ENCODE measurements at places on chromosomes 2 and 18.
A peak's percentile ranks its signal among the peaks of the same experiment; 100 is the strongest.

DNA sequence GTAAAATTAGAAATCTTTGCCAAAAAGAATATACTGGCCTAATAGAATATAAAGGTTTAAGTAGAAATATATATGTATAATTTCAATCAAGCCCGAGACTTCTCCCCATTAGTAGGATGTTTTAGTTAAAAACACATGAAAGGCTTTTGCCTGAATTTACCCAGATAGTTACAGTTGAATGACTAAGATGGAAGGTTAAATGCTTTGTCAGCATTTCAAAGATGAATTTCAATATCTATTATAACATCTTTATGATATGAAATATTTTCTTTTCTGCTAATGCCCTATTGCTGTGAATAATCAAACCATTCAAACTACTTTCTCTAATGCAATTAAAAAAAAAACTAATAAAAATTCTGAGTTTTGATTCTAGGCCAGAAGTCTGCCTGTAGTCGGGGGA lies 18.0 kb upstream of the ABCA12 start:
- no peak for DNase-seq

- no peak for DNase-seq
Observed at GRCh38 chr2:150081775-150082481, 405.5 kb downstream of the RND3 start.

- no peak for DNase-seq
Observed at GRCh38 chr2:191122638-191123294, 28.0 kb downstream of the STAT4 start.

DNA sequence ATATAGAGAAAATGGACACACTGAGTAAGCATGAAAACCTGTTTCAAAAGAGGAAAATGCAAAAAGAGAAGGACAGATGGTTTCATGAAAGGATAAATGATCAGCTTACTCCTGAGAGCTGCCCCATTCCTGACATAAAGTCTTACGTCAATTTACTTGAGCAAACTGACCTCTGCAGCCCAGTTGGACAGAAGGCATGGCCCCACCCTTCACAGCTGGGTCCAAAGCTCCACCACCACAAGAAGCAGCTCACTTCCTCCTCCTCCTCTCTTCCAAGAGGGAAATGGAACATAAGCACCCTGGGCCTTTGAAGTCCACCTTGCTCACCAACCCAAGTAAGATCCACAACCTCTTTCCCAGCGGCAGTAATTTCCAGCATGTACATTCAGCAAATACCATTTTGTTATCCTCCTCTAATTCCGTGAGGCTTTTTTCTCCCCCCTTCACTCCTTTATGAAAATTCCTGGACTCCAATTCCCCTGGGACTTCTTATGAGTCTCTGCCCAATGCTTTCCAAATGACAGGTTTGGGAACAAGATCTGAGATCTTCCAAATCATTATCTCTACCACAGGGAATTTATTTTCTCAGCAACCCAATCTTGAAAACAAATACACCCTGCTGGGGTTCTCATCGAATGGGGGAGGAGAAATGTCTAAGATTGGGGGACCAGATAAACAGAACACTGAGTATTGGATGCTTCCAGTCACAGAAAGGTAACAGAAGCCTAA lies 10.1 kb downstream of the COL4A4 start:
- DNase-seq = no peak

- DNase-seq = no peak
Observed at GRCh38 chr2:46106690-46107089, 190.5 kb upstream of the EPAS1 start.

GRCh38 chr2:222518570-222519381 lies 94.4 kb downstream of the SGPP2 start:
- DNase-seq = peak; percentile 5

DNA sequence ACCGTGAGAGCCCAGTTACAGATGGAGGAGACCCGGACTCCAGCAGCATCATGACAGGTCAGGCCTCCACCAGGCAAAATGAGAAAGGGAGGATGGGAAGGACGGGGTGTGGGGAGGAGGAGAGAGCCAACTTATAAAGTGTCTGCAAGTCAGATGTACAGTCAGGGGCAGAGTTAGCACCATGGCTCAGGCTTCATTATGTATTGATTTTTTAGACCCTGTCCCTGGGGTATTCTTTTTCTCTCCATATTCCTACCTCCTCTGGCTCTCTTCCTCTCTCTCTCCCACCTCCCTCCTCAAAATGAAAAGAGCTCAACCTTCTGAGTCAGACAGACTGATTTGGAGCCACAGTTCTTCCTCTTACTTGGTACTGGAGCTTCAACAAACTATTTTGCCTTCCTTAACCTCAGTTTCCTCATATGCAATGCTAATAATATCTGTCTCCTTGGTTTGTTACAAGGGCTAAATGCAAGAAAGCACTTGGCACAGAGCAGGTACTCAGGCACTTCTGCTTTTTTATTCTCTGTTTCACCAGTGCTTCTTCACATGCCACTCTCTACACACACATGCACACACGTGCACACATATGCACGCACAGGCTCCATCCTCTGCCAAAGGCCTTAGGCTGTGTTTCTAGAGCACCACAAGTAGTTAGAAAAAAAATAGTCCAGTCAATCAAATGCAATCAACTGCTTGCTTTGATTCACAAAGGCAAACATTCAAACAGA lies 92.3 kb upstream of the PKDCC start:
- no peak for DNase-seq

DNA sequence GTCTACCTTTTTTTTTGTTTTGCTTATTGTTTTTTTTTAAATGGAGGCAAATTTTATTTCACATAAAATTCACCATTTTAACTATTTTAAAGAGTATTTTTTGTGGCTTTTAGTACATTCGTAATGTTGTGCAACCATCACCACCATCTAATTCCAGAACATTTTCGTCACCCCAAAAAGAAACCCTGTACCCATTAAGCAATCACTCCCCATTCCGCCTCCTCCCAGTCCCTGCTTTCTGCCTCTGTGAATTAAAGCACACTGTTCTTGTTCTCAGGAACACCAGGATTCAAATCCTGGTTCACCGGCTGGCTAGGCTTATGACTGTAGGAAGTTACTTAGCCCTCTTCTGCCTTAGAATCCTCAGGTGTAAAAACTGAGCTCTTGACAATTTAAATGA lies 36.9 kb upstream of the EPAS1 start:
- no peak for DNase-seq

DNA sequence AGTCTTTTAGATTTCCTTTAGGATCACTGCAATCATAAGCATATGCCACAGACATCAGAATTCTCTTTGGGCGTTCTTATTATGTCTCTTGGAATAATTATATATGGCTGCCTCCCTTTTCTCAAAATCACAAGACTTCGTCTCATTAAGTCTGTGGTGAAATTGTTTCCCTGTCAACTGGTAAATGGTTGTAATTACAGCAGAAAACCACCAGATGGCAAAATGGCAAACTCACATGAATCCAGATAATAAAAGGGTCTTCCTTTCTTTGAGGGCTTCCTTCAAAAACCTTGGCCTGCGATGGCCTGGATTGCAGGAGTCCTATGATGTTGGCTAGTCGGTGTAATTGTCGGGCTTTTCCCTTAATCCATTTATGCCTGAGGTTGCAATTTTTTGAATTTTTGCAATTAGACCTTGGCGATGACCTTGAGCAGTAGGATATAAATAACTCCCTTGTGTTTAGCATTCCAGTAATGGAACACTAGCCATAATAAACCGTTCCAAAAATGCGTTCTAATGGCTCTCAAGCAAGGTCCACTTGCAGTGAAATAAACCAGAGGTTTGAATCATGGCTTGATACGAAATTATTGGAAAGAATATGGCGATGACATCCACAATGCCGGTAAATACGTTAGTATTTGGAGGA lies 656.4 kb downstream of the MBD2 start:
- DNase-seq = no peak

DNA sequence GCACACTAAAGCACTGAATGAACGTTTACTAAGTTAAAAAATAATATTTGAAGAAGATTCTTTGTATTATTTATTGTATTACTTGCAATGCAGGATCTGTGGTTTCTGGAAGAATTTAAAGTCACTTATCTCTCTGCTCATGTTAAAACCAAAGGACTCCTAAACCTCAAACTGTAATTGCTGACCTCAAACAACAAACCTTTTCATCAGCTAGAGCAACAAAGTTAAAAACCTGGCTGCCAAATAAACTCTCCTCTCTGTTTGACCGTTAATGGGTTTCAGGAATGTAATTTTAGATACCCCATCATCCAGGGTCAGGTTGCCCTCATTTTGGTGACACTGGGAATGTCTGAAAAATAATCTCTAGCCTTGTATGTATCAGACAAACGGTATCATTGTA lies 239.1 kb downstream of the TGIF1 start:
- no peak for DNase-seq

DNA sequence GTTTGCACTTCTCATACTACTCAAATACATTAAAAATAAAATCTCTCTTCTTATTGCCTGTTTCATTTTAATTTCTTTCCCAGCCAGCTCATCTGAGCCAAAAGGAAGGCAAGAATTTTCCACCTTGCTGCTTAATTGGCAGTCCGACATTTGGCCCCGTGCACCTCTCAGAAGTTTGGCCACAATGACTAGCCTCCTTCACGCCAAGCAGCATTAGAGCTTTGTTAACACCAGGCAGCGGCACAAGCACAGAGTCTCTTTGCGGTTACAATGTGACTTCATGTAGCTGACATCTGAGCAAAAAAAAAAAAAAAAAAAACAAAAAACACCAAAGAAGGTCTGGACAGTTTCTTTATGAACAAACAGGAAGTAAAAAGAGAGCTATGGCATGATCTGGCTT lies 248.9 kb downstream of the OSR1 start:
- no peak for DNase-seq
